ENCODE measurements at places on chromosomes 13 and 19. TPM values are rescaled to one million over a fixed set of nuclear protein-coding genes. Genes with fewer than 3 reads are reported as not detected.

TMEM272 gene
- total RNA-seq, result not detected

KLK3 gene
- total RNA-seq, result not detected

ZNF699 gene
- total RNA-seq, result 9.6 TPM

GJB2 gene
- total RNA-seq, result 0.07 TPM

ZNF284 gene
- 4.1 TPM for total RNA-seq

C19orf81 gene
- total RNA-seq, result not detected

EPS8L1 gene
- 0.07 TPM for total RNA-seq

STARD13 gene
- total RNA-seq, result 23.5 TPM

HIPK4 gene
- total RNA-seq, result 0.17 TPM

TEX26 gene
- not detected for total RNA-seq

CKM gene
- total RNA-seq, result not detected

DLL3 gene
- total RNA-seq, result 0.23 TPM

BCL3 gene
- 18.8 TPM for total RNA-seq

CASP14 gene
- not detected for total RNA-seq

CEACAM1 gene
- total RNA-seq, result not detected

THSD1 gene
- total RNA-seq, result 8.8 TPM

IZUMO1 gene
- total RNA-seq, result not detected

TMEM86B gene
- total RNA-seq, result 2.8 TPM

MTRF1 gene
- 9.9 TPM for total RNA-seq

ADGRE2 gene
- 0.13 TPM for total RNA-seq

MAP2K2 gene
- total RNA-seq, result 128 TPM

MYO9B gene
- total RNA-seq, result 85.1 TPM

METTL21C gene
- total RNA-seq, result not detected

INSR gene
- 28.2 TPM for total RNA-seq

FXYD1 gene
- 4.2 TPM for total RNA-seq

LMTK3 gene
- 0.33 TPM for total RNA-seq

KIR2DL3 gene
- not detected for total RNA-seq

IGSF23 gene
- not detected for total RNA-seq

PLPPR3 gene
- total RNA-seq, result 0.30 TPM

ZNF222 gene
- 4.2 TPM for total RNA-seq

SMIM44 gene
- not detected for total RNA-seq

KLF1 gene
- not detected for total RNA-seq

TLE2 gene
- total RNA-seq, result 14.1 TPM

FUT3 gene
- total RNA-seq, result not detected

ZNF431 gene
- 7.7 TPM for total RNA-seq

SLC46A3 gene
- 4.8 TPM for total RNA-seq

CSNK1G2 gene
- 78.5 TPM for total RNA-seq

DPY19L3 gene
- total RNA-seq, result 30.6 TPM

TINCR gene
- 0.66 TPM for total RNA-seq

FCER2 gene
- total RNA-seq, result not detected

KL gene
- 0.20 TPM for total RNA-seq

ICAM1 gene
- 5.9 TPM for total RNA-seq

ZNF534 gene
- 0.07 TPM for total RNA-seq

CD22 gene
- total RNA-seq, result 0.40 TPM

DHX34 gene
- 8.4 TPM for total RNA-seq

ZNF540 gene
- total RNA-seq, result 0.72 TPM

PSG6 gene
- total RNA-seq, result not detected

PIAS4 gene
- 28.7 TPM for total RNA-seq

TIMM50 gene
- total RNA-seq, result 52.6 TPM

KLF5 gene
- total RNA-seq, result 3.5 TPM

NUCB1 gene
- 522 TPM for total RNA-seq

ADM5 gene
- 0.36 TPM for total RNA-seq

UFM1 gene
- total RNA-seq, result 89.1 TPM
